ENCODE measurements at places on chromosomes 11 and 22.

DNA sequence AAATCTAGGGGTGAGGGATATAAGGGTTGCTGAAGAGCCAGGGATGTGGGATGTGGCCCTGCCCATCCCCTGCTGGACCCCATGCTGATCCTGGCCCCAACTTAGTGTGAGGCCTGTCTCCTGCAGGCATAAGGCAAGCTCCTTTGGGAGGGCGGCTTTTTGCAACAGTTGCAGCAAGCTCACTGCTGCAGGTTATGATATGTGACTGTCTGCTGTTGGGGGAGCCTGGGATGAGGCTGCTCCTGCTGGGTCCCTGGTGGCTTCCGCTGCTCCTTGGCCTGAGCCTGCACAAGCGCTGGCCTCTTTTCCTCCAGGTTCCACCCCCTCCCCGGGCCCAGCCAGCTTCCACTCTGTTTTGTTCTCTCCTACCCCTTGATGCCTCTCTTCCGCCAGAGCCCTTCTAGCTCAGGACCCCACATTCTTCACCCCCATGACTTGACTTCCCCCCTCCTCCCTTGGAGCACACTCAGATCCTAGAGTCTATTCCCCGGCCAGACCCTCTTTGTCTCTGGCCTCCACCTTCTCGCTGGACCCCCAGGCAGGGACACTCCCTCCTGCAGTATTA is 35.0 kb upstream of the SYT13 start:
- no peak for DNase-seq

DNA sequence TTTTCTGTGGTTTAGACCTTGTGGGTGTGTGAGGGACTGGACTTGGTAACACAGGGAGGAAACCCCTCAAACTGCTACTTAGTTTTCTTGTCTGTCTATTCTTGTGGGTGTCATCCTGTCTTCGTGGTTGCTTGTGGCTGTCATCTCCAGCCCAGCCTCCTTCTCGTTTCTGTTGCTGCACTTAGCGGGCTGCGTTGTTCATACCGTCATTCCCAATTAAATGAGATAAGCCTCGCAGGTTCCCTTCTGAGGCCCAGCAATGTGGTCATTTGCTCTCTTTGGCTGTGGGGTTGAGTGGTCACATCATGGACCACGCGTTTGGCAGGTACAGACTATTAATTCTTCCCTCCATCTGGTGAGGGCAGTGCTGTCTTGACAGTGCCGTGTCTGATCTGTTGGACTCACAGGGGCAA is 18.8 kb downstream of the PANX1 start:
- DNase-seq = no peak

GRCh38 chr11:123977731-123978347 is at the start of gene OR10S1:
Gene OR10S1, minus strand, starts transcription at chr11:123977781. Its CDS starts 117 bp downstream, at chr11:123977664.
- no peak for DNase-seq

- DNase-seq = no peak
These were observed 685.2 kb upstream of the CHORDC1 start for GRCh38 chr11:90908074-90908473.

GRCh38 chr11:128496249-128496648 is 91.1 kb downstream of the ETS1 start:
- no peak for DNase-seq

GRCh38 chr11:5691964-5692361 is 2.4 kb downstream of the TRIM22 start:
- no peak for DNase-seq
